ENCODE measurements at places on chromosomes 6 and 20. TPM values are rescaled to one million over a fixed set of nuclear protein-coding genes. Genes with fewer than 3 reads are reported as not detected.

DNA sequence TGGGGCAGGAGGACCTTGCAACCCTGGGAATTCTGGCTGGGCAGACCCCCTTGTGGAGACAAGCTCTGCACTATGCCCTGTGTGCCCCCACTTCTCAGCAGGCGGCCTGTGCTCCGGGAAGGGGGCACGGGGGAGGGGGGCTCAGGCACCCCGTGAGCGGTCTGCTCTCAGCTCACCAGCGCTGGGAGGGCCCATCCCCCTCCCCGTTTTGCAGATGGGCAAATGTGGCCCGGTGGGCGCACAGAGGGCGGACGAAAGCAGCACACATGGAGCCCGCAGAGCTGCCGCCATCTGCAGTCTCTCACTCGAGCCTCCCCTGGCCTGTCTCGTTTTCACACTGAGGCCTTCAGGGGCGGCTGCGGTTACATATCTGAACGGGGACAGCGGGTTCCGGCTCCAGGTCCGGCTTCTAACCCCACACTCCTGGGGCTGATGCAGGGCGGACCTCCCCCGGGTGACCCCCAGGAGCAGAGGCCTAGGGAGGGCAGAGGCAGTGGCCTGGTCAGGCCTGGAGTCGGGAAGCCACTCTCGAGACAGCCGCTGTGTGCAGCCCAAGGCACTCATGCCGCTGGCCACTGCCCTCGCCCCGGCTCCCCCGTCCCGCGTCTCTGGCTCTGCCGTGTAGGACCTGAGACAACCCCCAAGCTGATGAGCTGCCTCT, 13.9 kb downstream of the CHRNA4 start:
- DNase-seq: no peak

DNA sequence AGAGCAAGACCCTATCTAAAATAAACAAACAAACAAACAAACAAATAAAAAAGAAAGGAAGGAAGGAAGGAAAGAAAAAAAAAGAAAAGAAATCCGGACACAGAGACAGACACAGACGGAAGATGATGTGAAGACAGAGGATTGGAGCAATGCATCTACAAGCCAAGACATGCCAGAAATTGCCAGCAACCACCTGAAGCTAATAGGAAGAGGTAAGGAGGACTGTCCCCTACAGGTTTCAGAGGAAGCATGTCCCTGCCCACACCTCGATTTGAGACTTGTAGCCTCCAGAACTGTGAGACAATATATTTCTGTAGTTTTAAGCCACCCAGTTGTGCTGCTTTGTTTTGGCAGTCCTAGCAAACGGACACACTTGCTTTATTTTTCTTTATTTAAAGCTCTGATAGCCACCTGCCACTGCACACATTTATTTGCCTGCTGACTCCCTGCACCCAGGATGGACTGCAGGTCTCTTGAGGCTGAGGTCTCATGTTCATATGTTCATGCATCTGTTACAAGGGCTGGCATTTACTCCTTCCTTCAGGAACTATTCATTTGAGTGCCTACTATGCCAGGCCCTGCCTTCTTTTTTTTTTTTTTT, 20.7 kb upstream of the ZMYND8 start:
- no peak for DNase-seq

- DNase-seq: no peak
Measured at GRCh38 chr6:116051244-116051643, 9.4 kb downstream of the FRK start.

DNA sequence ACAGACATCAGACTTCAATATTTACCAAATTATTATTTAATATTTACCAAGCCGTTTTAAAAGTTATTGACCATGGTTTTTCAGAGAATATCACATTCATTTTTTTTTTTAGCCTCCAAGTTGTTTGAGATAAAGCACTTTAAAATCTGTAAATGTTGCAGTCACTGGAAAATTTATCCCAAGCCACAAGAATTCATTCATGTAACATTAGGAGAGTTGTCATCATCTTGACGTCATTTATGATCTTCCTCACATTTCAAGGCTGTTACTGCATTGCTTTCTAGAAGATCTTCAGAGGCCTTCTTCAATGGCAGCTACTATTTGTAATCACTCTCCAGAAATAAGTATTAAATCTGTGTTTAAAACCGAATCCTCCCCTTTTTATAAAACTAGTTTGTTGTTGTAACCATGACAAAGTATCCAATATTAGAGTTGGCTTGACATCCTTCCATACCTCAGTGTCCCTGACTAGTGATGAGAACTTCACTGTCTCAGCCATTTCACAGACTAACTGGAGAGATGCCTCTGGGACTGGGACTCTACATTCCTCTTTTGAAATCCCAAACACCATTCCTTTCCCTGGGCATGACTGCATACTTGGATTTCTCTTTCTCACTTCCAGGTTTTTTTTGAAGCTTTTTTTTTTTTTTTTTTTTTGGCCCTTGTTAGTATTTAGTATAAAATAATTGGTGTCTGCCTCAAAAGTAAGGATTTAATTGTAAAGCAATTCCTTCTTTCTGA, 100.1 kb downstream of the ZFAND3 start:
- DNase-seq: no peak

DNA sequence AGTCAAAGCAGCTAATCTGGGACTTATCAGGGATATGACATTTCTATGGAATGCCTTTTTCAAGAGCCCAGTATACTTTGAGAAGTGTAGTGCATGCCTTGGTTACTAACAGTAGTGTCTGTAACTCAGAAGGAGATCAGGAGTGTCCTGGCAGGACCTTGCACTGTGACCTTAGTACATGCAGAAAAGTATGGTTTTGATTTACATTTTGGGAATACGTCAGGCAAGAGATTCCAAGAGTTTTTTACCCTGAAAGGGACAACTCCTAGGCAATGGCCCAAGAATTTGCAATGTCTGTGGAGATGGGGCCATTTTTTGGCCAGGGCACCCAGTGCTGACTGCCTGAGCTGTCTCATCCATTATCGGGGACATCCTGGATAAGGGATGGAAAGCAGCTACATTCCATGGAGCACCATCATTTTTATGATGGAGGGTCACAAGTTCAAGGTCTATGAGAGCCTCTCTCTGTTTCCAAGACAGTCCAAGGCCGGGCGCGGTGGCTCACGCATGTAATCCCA, 80.2 kb downstream of the FAM50B start:
- DNase-seq: peak; percentile 26

The VGLL2 gene
- not detected for total RNA-seq

GRCh38 chr6:68233623-68234022, 401.5 kb upstream of the ADGRB3 start:
- no peak for DNase-seq

The SLC22A7 gene
- total RNA-seq: not detected

The ACAT2 gene
- total RNA-seq: 19.5 TPM

DNA sequence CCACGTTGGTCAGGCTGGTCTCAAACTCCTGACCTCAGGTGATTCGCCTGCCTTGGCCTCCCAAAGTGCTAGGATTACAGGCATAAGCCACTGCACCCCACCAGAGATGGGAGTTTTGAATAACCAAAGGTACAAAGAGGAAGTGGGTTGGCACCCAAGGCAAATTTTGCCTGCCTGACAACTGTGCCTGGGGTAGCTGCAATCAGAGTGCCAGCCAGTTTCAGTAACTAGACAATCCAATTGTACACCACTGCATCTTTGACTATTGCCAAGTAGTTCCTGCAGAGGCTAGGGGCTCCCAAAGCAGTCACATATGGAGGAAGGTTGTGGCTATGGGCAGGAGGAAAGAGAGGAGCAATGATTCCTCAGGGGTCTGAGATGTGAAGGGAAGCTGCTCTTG, 16.6 kb downstream of the ZC3H12D start:
- no peak for DNase-seq

GRCh38 chr20:20235681-20236080, 132.2 kb upstream of the INSM1 start:
- no peak for DNase-seq

DNA sequence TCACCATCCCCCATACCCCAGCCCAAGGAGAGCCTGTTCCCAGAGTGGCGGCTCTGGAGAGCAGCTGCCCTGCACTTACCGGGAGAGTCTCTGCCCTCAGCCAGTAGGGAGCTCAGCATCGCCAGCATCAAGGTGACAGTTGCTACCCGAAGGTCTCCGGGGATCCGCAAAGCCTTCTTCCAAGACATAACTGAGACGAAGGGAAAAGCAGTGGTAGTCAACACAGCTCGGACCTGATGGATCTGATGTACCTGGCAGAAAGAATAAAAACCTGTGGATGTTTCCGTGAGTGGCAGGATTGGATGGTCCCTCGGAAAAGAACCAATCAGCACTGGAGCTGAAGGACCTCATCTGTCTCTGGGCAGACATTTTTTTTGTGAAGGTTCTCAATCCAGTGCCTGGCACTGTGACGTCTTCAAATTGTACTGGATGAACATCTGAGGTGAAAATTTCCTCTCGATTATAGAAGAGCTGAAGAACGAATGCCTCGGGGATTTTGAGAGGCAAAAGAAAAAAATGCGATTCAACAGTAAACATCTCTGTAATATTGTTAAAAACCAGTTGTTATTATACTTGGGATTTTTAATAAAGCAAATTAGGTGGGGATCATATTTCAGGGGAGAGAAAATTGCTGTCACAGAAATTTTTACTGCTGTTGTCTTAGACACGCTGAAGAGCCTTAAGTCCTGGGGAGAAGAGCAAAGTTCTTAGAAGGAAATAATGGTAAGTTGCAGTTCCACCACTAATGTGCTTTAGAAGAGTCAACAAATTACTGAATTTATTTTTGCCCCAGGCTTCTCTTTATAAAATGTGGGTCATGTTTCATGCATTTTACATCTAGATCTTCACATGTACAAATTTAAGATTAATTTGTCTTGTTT, at the start of gene HLA-DQB1:
TSS of gene HLA-DQB1 (minus strand) at position 238 of the 881 bp plus-strand sequence. CDS start at position 188, 50 bp downstream.
- DNase-seq: no peak

The CGA gene
- not detected for total RNA-seq

- DNase-seq: no peak
Measured at GRCh38 chr20:32752458-32753250, 9.4 kb upstream of the COMMD7 start.

- no peak for DNase-seq
Measured at GRCh38 chr6:14082771-14083170, 34.8 kb upstream of the CD83 start.

- no peak for DNase-seq
Measured at GRCh38 chr6:72789145-72789544, 167.3 kb downstream of the KCNQ5 start.

GRCh38 chr6:113326781-113327180, 530.4 kb upstream of the MARCKS start:
- DNase-seq: no peak

GRCh38 chr20:5172903-5173463, 46.2 kb downstream of the CDS2 start:
- no peak for DNase-seq

- DNase-seq: no peak
Measured at GRCh38 chr6:150632785-150633485, 33.2 kb downstream of the PLEKHG1 start.

The SULF2 gene
- 362 TPM for total RNA-seq

- no peak for DNase-seq
Measured at GRCh38 chr20:36670665-36671357, 24.8 kb upstream of the SLA2 start.

DNA sequence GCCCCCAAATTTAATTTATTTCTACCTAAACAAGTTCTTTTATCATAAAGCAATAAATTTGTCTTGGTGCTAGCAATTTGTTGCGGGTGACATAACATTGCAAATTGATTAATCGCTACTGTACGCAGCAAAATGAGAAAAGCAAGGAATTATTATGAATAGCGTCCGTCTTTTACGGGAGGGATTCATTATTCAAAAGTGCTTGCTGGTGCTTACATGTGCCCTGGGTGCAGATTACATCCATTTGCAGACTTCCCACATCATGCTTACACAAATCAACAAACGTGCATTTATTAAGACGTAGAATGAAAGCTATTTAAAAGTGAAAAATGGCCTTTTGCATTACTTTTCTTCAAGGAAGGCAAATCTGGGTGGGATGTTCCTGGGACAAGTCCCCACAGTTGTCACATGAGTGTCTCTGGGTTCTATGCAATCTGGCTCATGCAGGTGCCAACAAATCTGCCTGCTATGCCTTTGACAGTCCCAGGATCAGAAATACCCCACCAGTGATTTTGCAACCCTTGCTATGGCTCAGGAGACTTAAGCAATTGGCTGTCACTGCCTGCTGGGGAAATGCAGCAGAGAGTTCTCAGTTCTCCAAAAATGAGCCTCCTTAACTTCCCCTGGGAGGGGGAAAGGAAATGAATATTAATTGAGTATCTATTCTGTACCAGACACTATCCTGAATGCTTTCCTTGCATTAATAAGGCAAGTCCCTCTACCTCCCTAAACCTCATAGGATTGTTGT, 30.1 kb upstream of the MAFB start:
- DNase-seq: no peak

GRCh38 chr20:12413116-12413515, 495.4 kb downstream of the BTBD3 start:
- DNase-seq: no peak

The FNDC1 gene
- total RNA-seq: 0.24 TPM

The VSTM2L gene
- 0.35 TPM for total RNA-seq

GRCh38 chr6:51184046-51184445, 365.4 kb downstream of the TFAP2B start:
- no peak for DNase-seq

- DNase-seq: peak; percentile 14
Measured at GRCh38 chr6:164039954-164040375, 625.4 kb downstream of the QKI start.

GRCh38 chr6:79042799-79043126, 35.3 kb downstream of the PHIP start:
- DNase-seq: no peak

GRCh38 chr20:46112430-46113112, 5.5 kb upstream of the CD40 start:
- no peak for DNase-seq

DNA sequence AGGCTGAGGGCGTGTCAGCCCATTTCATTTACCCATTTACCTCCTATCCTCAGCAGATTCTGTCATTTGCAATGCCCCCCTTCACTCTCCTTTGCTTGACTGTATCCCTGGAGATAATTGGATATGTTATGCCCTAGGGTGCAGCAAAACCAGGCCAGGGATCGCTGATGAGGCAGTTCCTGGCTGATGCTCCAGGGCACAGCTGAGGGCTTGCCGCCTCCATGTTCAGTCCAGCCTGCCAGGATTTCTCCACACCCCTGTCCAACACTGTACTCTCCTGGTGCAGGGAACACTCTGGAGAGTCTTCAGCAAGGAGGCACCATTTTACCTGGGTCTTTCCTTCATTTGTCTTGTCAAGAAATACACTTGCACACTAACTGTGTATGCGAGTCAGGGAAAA, 532.1 kb upstream of the CHD6 start:
- no peak for DNase-seq

The CALHM6 gene
- total RNA-seq: 3.2 TPM

GRCh38 chr6:116836606-116837342, 7.9 kb upstream of the GPRC6A start:
- DNase-seq: no peak

GRCh38 chr6:40011844-40012243, 77.6 kb upstream of the MOCS1 start:
- DNase-seq: no peak

- DNase-seq: no peak
Measured at GRCh38 chr20:55830121-55830827, 175.0 kb downstream of the CBLN4 start.

DNA sequence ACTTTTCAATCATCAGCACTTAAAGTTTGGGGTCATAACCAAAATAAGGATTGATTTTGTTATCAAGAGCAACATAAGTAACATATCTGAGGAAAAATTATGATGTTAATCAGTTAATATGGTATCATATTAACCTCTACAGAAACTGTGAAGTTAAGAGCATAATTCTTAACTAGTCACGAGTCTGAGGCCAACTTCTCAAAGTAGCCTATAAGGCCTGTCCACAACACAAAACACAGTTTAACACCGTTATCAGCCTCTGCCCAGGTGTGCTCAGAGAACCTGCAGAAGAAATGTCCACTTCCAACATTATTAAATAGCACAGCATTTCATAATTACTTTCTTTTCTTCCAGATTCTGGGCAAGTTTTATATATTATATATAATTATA, 1.1 kb downstream of the STX7 start:
- DNase-seq: no peak

The ZSCAN23 gene
- 5.2 TPM for total RNA-seq

All from ovary (tissue), 10 donors.